ENCODE measurements at places on chromosomes 7 and 10.
A peak's percentile ranks its signal among the peaks of the same experiment; 100 is the strongest.

- no peak for DNase-seq
Measured at GRCh38 chr10:91724933-91725332, 73.3 kb upstream of the TNKS2 start.

- no peak for DNase-seq
Measured at GRCh38 chr10:30500963-30501504, 67.0 kb downstream of the MAP3K8 start.

DNA sequence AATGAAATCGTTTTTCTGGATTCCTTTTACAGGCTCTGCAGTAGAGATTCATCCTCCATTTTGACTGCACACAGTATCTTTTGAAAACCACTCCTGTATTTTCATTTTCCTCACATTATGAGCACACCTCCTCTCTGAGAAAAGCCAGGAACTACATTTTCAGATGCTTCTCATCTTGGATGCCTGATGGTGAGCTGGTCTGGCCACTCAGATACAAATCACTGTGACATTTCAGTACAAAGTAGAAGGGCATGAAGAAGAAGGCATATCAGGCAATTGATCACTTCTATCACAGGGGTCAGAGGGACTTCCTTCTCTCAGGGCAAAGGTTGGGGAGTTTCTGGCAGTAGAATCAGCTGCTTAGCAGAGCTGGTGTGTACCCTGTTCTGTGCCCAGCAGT lies 192.0 kb upstream of the POM121L12 start:
- DNase-seq, result no peak

- DNase-seq, result no peak
Measured at GRCh38 chr10:29608476-29609301, 26.1 kb downstream of the SVIL start.

GRCh38 chr10:119495545-119495944 lies 47.0 kb downstream of the RGS10 start:
- no peak for DNase-seq

DNA sequence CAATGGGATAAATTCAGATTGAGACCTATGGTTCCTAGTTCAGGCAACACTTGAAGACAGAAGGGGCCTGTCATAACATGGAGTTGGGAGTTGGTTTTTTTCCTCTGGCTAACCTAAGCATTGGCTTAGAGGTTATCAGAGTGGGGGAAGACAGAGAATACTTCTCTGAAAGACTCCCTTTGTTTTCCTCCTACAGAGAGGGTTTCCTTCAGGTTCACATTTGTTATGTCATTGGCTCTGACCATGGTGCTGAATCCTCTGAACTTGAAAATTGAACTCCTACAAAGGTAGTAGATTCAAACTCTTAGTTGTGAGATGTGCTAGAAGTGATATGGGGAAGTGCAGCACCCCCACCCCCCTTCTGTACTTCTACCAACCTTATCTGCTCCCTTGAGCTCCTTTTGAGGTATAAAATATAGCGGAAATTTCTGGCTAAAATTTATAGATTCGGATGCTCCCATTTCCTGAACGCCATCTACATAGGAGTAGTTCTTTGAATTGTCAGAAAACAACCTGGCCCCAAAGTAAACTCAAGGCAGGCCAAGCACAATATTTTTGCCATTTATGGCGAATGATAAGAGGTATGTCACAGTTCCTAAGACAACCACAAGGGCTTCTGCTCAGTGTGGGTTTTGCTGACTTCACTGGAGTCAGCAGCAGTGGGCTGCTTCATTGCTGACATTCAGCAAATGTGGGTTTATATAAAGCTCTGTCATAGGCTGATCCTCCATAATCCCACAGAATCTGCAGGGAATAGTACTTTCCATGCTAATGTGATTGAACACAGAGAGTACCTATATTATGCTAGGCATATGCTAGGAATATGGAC lies 131.6 kb upstream of the KLF14 start:
- DNase-seq, result peak; percentile 44

DNA sequence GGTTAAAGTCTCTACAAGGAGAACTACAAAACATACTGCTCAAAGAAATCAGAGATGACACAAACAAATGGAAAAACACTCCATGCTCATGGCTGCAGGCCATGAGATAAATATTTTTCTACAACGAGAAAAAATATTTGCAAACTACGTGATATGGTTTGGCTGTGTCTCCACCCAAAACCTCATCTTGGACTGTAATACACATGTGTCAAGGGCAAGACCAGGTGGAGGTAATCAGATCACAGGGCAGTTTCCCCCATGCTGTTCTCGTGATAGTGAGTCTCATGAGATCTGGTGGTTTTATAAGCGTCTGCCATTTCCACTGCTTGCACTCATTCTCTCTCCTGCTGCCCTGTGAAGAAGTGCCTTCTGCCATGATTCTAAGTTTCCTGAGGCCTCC lies 57.8 kb downstream of the COA1 start:
- DNase-seq, result no peak

- DNase-seq, result no peak
Measured at GRCh38 chr7:31707089-31707488, 20.1 kb downstream of the PPP1R17 start.

GRCh38 chr7:117807676-117808075 lies 65.6 kb downstream of the CTTNBP2 start:
- DNase-seq, result no peak
